ENCODE measurements at places on chromosomes 1 and 21.

DNA sequence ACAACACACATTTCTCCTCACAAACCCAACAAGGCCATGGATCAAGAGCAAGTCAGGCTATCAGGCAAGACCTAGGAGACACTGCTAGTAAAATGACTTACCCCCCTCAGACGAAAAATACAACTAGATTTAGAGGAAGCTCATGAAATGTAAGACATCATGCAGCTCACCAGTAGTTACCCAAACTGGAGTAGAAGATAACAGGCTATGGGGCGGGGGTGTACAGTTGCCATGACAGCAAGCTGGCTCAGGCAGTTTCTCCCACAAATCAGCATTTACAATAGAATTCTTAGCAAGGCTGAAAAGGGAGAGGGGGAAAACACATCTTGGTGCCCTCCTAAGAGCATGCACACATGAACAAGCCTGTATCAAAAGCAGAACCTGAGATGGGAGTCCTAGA, 13.9 kb downstream of the TPM3 start:
- no peak for DNase-seq

- no peak for DNase-seq
These were observed 38.8 kb downstream of the CASQ2 start for GRCh38 chr1:115729756-115730155.

GRCh38 chr1:70934194-70934961, 113.2 kb downstream of the PTGER3 start:
- no peak for DNase-seq

DNA sequence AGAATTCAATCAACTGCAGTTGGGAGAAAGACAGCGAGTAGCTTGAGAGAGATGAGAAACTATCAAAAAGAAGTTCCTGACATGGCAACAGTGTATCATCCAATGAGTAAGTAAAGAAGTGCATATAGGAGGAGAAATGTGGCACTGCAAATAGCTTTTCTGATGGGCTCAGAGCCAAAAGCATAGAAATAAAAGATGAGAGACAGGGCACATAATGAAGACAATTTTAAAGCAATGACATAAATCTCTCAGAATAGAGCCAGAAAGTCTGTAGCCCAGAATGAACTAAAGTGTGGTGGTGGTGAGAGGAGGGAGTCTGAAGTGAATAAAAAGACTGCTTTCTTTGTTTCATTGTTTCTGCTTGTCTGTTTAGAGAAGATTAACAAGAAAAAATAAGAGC, 34.3 kb downstream of the TNFSF18 start:
- DNase-seq, result no peak

GRCh38 chr1:145991735-145992412, 4.5 kb downstream of the TXNIP start:
- DNase-seq, result peak; percentile 55

GRCh38 chr1:71081697-71082080, 854 bp upstream of the ZRANB2 start:
- no peak for DNase-seq

- DNase-seq, result no peak
These were observed 6.8 kb downstream of the PSMB4 start for GRCh38 chr1:151406176-151406575.

DNA sequence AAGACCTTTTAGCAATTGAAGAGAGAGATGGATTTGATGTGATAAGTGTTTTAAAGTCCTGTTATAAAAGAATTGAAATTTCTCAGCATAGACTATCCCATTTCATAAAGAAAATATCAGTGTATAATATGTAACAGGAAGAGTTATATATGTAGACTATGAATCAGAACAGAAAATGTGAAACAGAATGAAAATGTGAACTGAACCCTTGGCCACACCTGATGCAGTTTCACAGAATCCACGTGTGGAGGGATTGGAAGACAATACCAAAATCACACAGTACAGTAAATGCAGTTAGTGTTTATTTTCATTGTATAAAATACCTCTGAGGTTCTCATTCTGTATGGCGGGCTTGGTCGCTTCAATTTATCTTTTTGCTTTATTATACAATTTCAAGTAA, 9.9 kb upstream of the SLAMF1 start:
- no peak for DNase-seq

GRCh38 chr1:45864167-45865106, 61.0 kb downstream of the MAST2 start:
- no peak for DNase-seq

- no peak for DNase-seq
These were observed 521.4 kb upstream of the CAMK1G start for GRCh38 chr1:209062081-209062620.

DNA sequence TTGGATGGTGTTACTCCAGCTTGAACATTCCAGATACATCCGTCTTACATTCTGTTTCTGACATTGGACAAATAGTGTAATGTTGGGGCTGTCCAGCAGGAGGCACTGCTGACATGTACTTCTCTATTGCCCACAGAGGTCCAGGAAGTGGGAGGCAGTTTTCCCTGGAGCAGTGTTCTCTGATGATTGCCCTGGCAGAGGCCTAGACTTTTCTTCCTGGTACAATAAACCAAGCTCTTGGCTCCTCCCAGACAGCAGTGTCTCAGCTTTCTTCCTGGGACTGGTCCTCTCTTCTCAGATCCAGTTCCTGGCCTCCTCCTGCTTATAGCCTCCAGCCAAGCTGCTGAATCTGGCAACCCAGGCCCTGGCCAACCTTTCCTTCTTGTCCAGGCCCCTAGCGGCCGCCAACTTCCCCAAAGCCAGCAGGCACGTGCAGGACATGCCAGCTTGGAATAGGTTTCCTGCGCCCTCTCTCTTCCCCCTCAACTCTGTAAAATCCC, 14.9 kb upstream of the IFNLR1 start:
- peak; percentile 71 for DNase-seq

GRCh38 chr1:229154811-229155210, 116.1 kb upstream of the RAB4A start:
- no peak for DNase-seq

- DNase-seq, result no peak
These were observed 3.6 kb downstream of the EPS15 start for GRCh38 chr1:51515312-51515960.

GRCh38 chr1:117838911-117839310, 90.5 kb downstream of the GDAP2 start:
- DNase-seq, result no peak

GRCh38 chr1:29033829-29034466, 89.8 kb downstream of the TMEM200B start:
- peak; percentile 63 for DNase-seq

DNA sequence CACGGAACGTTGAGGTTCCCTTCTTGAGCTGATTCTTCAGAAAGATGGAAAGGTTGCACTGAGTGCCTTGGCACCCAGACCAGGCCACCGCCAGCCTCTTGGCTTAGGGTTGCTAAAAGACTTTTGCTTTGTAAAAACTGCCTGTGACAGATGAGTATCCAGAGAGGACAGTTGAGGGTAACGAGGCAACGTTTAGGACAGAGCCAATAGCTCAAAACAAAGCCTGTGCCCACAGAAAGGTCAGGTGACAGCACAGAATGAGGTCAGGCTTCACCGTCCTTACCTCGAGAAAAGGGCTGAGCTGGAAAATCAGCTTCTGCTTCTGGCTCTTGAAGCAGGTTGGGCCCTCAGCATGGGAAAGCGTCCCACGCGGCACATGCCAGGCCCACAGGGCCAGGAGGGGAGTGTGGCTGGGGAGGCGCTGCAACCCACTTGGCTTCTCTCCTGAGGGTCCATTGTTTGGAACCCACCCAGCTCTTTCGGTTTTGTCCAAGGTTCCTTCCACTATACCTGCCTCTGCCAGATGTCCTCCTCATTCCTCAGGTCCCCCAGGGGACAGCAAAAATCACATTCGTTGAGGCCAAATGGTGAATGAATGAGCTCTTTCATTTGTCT, 55.5 kb downstream of the SCCPDH start:
- DNase-seq, result no peak

Measured in NCI-H1105 treated with DMSO at 0.1 percent for 48 hours (cell line).